Endothelial cell of umbilical vein (primary cell): ENCODE measurements at places on chromosomes 16 and 17. TPM values are rescaled to one million over a fixed set of nuclear protein-coding genes. Genes with fewer than 3 reads are reported as not detected.

GCGR gene
- not detected in 2 replicates for total RNA-seq

ALOX12 gene
- total RNA-seq, result not detected in 2 replicates

CDC42EP4 gene
- total RNA-seq, result 18.8 and 19.6 TPM in 2 replicates

GH1 gene
- total RNA-seq, result not detected in 2 replicates

IRF8 gene
- not detected in 2 replicates for total RNA-seq

BTBD17 gene
- not detected in 2 replicates for total RNA-seq

CCL5 gene
- not detected in 2 replicates for total RNA-seq

ERN2 gene
- not detected in 2 replicates for total RNA-seq

RAI1 gene
- total RNA-seq, result 43.3 and 47.3 TPM in 2 replicates

SOST gene
- total RNA-seq, result not detected in 2 replicates

DNA sequence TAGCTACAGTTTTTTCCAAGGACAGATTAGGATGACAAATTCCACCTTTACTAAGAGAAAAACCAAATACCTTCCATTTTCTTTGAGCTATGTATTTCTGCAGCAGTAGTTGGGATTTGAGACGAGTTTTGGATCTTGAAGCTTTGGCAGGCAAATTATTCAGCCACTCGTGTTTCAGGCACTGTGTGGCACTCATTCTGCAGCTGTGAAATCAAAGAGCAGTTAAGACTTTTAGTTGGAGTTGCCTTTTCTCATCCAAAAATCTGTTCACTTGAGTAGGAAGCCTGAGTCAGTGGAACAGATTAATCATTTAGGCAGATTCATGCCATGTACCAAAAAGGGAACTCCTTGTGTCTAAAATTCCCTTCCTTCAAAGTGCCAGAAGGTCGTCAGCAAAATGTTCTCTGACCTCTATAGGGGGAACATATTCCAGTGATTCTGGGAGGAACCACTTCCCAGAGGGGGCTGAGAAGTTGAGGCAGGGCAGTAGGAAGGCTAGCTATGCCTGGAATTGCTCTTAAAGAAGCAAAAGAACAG is 20.1 kb downstream of the ORC6 start:
- no peak for DNase-seq

DNA sequence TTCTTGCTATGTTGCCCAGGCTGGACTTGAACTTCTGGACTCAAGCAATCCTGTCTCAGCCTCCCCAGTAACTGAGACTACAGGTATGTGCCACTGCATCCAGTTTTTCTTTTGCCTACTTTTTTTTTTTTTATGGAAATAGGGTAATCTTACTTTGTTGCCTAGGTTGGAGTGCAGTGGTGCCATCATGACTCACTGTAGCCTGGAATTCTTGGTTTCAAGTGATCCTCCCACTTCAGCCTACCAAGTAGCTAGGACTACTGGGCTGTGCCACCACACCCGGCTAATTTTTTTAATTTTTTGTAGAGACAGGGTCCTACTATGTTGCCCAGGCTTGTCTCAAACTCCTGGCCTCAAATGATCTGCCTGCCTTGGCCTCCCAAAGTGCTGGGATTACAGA is 10.0 kb downstream of the LRRC36 start:
- DNase-seq, result no peak

DNA sequence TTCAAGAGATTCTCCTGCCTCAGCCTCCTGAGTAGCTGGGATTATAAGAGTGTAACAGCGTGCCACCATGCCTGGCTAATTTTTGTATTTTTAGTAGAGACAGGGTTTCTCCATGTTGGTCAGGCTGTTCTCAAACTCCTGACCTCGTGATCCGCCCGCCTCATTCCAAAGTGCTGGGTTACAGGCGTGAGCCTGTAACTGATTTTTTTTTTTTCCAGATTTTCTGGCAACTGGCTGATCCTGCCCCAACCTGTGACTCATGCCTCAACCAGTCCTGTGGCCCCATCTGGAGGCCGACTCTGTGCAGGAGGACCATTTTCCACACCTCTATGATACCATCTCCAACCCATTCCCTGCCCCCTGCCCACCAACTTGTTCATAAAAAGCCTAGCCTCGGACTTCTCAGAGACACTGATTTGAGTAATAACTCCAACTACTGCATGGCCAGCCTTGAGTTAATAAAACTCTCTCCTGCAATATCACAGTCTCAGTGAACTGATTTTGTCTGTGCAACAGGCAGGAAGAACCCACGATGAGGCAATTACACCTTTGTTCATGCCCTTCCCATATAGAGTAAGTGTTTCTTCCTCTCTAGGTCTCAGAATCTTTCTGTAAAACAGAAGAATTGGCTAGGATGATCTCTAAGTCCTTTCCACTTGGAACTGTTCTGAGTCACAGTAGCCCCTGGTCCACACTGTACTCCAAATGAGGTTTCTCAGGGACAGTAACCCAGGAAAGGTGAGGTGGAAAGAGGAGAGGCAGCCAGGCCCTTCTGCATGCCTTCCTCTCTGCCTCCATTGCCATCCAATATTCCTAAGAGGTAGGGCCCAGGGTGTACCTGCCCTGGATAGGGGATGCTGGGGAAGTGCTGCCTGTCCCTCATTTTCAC is 8.8 kb upstream of the CNOT1 start:
- DNase-seq, result peak; percentile 21

DNA sequence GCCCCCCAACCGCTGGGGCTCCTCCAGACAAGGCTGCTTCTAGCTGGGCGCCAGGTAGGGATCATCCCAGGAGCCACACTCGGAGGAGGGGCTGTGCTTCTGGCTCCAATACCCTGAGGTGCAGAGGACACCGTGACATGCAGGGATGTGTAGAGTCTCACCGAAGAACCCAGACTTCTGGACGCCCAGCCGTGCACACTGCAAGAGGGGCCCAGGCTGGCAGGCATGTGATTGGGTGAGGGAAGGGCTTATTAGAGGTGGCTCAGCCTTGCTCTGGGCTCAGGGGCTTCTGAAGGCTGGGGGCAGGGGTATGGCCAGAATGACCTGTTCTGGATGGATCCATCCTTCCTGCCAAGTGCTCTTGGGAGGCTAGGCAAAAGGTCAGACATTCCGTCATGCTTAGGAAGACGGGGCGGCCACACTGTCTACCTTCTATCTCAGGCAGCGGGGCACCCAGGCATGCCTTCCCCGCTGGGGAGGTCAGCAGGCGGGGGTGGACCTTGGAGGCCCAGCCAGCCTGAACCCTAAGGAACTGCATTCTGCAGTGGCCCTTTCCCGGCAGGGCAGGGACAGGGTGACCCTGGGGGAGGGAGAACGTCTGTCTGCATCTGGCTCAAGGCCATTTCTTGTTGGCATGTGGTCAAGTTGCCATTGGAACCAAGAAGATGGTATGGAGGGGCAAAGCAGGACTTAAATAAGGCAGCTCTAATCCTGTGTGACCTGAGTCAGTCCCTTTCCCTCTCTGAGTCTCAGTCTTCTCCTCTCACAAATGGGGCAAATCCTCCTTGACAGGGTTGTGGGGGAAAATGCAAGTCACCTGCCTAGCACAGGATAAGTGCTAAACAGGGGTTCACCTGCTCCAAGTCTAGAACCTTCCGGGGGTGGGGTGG is 5.8 kb upstream of the ADGRG1 start:
- DNase-seq, result no peak

DNA sequence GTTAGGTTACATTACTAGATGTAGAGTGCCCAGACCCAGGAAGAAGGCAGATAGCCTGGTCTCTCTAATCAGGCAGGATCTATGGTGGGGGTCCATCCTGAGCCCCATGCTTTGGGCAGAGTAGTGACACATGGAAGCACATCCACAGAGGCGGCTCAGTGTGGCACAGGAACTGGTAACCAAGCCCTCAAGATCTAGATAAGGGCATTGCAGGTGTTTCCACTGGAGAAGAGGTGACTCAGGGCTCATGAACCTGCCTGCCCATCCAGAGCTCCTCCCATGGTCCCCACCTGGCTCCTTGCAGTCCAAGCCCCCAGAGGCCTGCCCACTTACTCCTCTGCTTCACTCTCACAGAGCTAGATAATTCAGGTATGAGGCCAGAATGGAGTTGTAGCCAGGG is 62.0 kb upstream of the TMEM132E start:
- no peak for DNase-seq

- DNase-seq, result peak; percentile 91
Measured at GRCh38 chr17:39402244-39402889, 941 bp upstream of the FBXL20 start.

GRCh38 chr16:81519301-81520150 is 74.9 kb downstream of the CMIP start:
- DNase-seq, result no peak

GRCh38 chr17:55421179-55421934 is at the start of gene MMD:
MMD (minus strand) TSS chr17:55421835; CDS start chr17:55421695, 140 bp downstream.
- no peak for DNase-seq

DNA sequence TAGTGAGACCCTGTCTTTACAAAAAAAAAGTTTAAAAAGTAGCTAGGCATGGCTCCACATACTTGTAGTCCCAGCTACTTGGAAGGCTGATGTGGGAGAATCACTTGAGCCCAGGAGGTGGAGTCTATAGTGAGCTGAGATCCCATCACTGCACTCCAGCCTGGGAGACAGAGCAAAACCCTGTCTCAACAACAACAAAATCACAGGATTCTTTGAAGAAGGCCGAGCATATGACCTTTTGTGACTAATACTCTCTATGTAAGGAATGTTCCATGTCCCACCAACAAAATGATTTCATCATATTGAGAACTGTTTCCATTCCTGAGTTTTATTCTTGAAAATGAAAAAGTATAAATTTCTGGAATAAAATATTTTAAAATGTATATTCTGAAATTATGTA is 58.9 kb upstream of the EFCAB3 start:
- DNase-seq, result no peak

- DNase-seq, result no peak
Measured at GRCh38 chr17:48600244-48601098, 4.3 kb downstream of the HOXB6 start.

DNA sequence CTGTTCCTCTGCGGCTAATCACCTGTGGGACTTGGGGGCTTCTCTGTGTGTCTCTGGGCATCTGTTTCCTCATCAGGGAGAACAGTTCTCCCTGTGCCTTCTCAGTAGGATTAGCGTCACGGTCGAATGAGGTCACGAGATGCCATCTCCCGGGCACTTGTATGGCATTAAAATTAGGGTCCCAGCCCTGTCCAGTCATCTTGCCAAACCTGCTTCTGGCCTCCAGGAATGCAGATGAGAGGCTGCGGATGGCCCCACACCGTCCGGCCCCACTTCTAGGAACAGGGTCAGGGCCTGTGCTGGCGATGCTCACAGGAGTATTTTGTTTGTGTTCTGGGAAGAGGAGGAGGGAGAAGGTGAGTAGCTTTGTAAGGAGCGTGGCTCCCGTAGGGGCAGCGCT is 58.5 kb downstream of the OR1D5 start:
- no peak for DNase-seq
